Dermis blood vessel endothelial cell (primary cell): ENCODE measurements at places on chromosomes 4 and X. TPM values are rescaled to one million over a fixed set of nuclear protein-coding genes. Genes with fewer than 3 reads are reported as not detected.

The ADH7 gene
- total RNA-seq: not detected in 2 replicates

The TRIM61 gene
- total RNA-seq: not detected in 2 replicates

The PAGE5 gene
- total RNA-seq: not detected in 2 replicates

The RTL5 gene
- total RNA-seq: 0.47 and 0.51 TPM in 2 replicates

The IBSP gene
- not detected in 2 replicates for total RNA-seq

The ADGRG2 gene
- not detected in 2 replicates for total RNA-seq

The ABLIM2 gene
- total RNA-seq: 8.8 and 10.8 TPM in 2 replicates

The PCDH18 gene
- total RNA-seq: 0.19 and 1.7 TPM in 2 replicates

The KDR gene
- 292 and 321 TPM in 2 replicates for total RNA-seq

The NPNT gene
- total RNA-seq: 0.09 and 0.34 TPM in 2 replicates

The CHST7 gene
- total RNA-seq: 68.4 and 82.2 TPM in 2 replicates

The PLAC1 gene
- total RNA-seq: not detected in 2 replicates

The RHOXF2 gene
- total RNA-seq: not detected in 2 replicates

The CFAP99 gene
- 0.17 TPM in 1 of 2 replicates, not detected in the other for total RNA-seq

The ZCCHC18 gene
- 1.1 and 1.4 TPM in 2 replicates for total RNA-seq

The CCNA2 gene
- total RNA-seq: 24.7 and 115 TPM in 2 replicates

The PRR32 gene
- not detected in 2 replicates for total RNA-seq

The MTTP gene
- total RNA-seq: 0.23 TPM in 1 of 2 replicates, not detected in the other

The SUPT20HL1 gene
- total RNA-seq: not detected in 2 replicates

The KCTD8 gene
- 0.65 and 1.0 TPM in 2 replicates for total RNA-seq

The HERC6 gene
- total RNA-seq: 7.8 and 11.5 TPM in 2 replicates

The FANCB gene
- total RNA-seq: 5.1 and 6.8 TPM in 2 replicates

The CFAP47 gene
- total RNA-seq: not detected in 2 replicates

The TLR10 gene
- not detected in 2 replicates for total RNA-seq

The TASL gene
- not detected in 2 replicates for total RNA-seq

The GPR82 gene
- total RNA-seq: not detected in 2 replicates

The CCDC110 gene
- 0.42 and 0.68 TPM in 2 replicates for total RNA-seq

The GAGE12J gene
- not detected in 2 replicates for total RNA-seq

The CYLC1 gene
- not detected in 2 replicates for total RNA-seq

The SPANXB1 gene
- total RNA-seq: not detected in 2 replicates

The TMPRSS11E gene
- not detected in 2 replicates for total RNA-seq

The EDA2R gene
- 1.1 and 1.9 TPM in 2 replicates for total RNA-seq

The TENM3 gene
- total RNA-seq: 28.1 and 38.1 TPM in 2 replicates

The MTMR8 gene
- total RNA-seq: 0.17 and 0.84 TPM in 2 replicates

The ANAPC4 gene
- total RNA-seq: 22.1 and 31.9 TPM in 2 replicates

The ARSJ gene
- 26.2 and 26.8 TPM in 2 replicates for total RNA-seq

The PF4V1 gene
- 0.34 TPM in 1 of 2 replicates, not detected in the other for total RNA-seq

The IL1RAPL1 gene
- not detected in 2 replicates for total RNA-seq

The DRD5 gene
- not detected in 2 replicates for total RNA-seq

The SUPT20HL2 gene
- total RNA-seq: not detected in 2 replicates

The GRID2 gene
- total RNA-seq: not detected in 2 replicates

The EPHA5 gene
- total RNA-seq: not detected in 2 replicates

The SULT1E1 gene
- 1.2 and 2.4 TPM in 2 replicates for total RNA-seq

The SOD3 gene
- 0.28 TPM in 1 of 2 replicates, not detected in the other for total RNA-seq

The PDGFC gene
- 27.1 and 47.3 TPM in 2 replicates for total RNA-seq

The BMPR1B gene
- 0.34 and 0.51 TPM in 2 replicates for total RNA-seq

The LDB2 gene
- total RNA-seq: 220 and 258 TPM in 2 replicates

The DUSP21 gene
- total RNA-seq: not detected in 2 replicates

The CLNK gene
- not detected in 2 replicates for total RNA-seq

The STBD1 gene
- total RNA-seq: 1.0 and 1.3 TPM in 2 replicates

The TSC22D3 gene
- total RNA-seq: 51.6 and 56.3 TPM in 2 replicates

The LRP2BP gene
- 0.34 and 0.93 TPM in 2 replicates for total RNA-seq

The ETDB gene
- total RNA-seq: not detected in 2 replicates
